Kidney (tissue), 22 donors: ENCODE measurements at places on chromosomes 12 and 14.

GRCh38 chr14:91038439-91038838 is 22.0 kb downstream of the RPS6KA5 start:
- H3K36me3 ChIP-seq, result no peaks in the 10 kb centered on the region
- no peak for DNase-seq
- no peak overlapping the region for H3K27ac ChIP-seq
- H3K27me3 ChIP-seq, result no peaks in the 10 kb centered on the region

DNA sequence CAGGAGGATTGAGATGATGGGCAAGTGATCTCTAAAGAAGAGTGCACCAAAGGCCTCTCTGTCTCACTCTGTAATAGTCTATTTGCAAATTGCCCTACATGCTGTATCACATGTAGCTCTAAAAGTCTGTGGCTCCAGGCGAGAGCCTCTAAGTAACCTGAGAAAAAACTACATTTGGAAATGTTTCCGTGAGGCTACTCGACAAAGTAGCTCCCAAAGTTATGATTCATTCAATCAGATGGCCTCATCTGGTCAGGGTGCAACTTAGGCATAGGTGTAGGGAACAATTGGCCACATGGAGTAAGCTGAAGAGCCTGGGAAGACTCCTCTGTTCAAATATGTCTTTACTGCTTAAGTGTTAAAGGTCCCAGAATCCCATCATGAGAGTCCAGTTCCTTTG is 155.4 kb upstream of the PLEKHG7 start:
- H3K27ac ChIP-seq, result peak overlapping the region; percentile 64
- no peak for DNase-seq
- H3K36me3 ChIP-seq, result no peaks in the 10 kb centered on the region
- no peaks in the 10 kb centered on the region for H3K27me3 ChIP-seq

DNA sequence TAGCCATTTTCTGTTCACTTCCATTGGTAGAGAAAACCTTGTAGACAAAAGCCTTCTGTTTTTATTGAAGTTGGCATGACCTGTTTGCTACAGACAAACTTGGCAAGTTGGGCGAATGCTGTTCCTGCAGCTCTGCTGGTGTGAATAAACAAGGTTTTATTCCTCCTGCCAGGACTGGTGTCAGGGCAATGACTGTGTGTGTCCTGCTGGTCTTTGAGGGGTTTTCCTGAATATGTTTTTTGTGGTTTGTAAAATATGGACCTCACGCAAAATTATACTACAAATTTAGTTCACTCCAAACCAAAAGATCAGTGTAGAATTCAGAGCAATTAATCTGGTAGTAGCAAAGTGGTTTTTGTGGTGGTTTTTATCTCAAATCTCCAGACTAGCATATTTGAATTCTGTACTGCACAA is 140.8 kb downstream of the ERC1 start:
- no peak overlapping the region for H3K27ac ChIP-seq
- no peaks in the 10 kb centered on the region for H3K27me3 ChIP-seq
- no peak for DNase-seq
- H3K4me1 ChIP-seq, result no peaks in the 10 kb centered on the region
- H3K4me3 ChIP-seq, result no peak overlapping the region

- no peaks in the 10 kb centered on the region for H3K36me3 ChIP-seq
- H3K27me3 ChIP-seq, result no peaks in the 10 kb centered on the region
Measured at GRCh38 chr12:117526757-117527478, 165.5 kb upstream of the NOS1 start.

GRCh38 chr12:8685051-8685450 is 12.7 kb upstream of the RIMKLB start:
- H3K27ac ChIP-seq, result no peak overlapping the region
- peaks cover 8% of the 10 kb centered on the region for H3K4me1 ChIP-seq
- H3K36me3 ChIP-seq, result no peaks in the 10 kb centered on the region
- no peak overlapping the region for H3K4me3 ChIP-seq
- no peak for DNase-seq

DNA sequence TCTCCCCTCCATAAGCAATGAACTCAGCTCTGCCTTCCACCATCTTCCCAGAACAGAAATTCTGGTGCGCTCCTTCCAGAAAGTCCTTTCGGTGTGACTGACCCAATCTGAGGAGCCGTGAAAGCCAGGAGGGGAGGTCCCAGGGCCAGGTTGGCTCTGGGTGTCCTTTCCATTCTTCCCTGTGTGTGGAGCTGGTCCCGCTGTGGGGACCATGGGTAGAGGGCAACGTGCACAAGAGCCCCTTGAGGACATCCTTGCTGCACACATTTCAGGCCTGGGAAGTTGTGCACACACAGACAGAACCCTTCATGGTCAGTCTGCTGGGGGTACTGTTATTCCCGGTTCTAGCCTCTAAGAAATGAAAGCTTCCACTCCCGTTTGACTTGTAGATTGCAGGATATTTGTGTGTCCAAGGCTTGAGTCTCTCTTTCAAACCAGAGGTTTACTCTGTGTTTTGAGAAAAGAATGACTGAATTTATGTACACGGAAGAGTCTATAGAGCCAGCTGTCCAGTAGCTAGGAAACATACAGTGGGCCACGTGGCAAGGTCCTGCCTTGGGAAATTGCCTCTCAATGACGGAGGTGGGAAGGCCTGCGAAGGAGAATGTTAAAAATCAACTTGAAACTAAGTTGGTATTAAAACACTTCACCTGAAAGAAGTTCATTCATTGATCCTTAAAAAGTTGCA is 10.1 kb downstream of the NFKBIA start:
- H3K36me3 ChIP-seq, result no peaks in the 10 kb centered on the region
- H3K4me1 ChIP-seq, result peaks cover 9% of the 10 kb centered on the region
- no peaks in the 10 kb centered on the region for H3K27me3 ChIP-seq
- DNase-seq, result no peak

- H3K27me3 ChIP-seq, result no peaks in the 10 kb centered on the region
- peaks cover 15% of the 10 kb centered on the region for H3K4me1 ChIP-seq
- no peak for DNase-seq
- no peak overlapping the region for H3K27ac ChIP-seq
- no peak overlapping the region for H3K4me3 ChIP-seq
- no peaks in the 10 kb centered on the region for H3K36me3 ChIP-seq
Measured at GRCh38 chr12:47965581-47965980, 2.2 kb downstream of the TMEM106C start.

DNA sequence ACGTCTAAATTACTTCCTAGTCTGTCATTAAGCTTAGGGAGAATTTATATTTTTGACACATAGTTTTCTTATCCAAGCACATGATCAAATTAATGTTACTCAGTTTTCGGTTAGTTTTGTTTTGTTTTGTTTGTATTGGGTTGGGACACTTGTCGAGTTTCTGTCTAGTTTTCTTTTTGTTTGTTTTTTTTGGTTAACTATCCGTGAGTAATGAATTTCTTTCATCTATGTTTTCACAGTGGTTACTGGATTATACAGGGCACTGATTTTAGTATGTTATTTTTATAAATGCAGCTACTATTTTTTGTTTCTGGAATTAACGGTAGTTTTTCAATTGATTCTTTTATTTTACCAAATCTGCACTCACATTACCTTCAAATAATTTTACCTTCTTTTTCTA is 2.7 kb downstream of the KLRF1 start:
- no peak for DNase-seq
- no peaks in the 10 kb centered on the region for H3K27me3 ChIP-seq
- H3K36me3 ChIP-seq, result no peaks in the 10 kb centered on the region
- H3K4me3 ChIP-seq, result no peak overlapping the region
- no peaks in the 10 kb centered on the region for H3K4me1 ChIP-seq
- no peak overlapping the region for H3K27ac ChIP-seq

- peaks cover 71% of the 10 kb centered on the region for H3K4me1 ChIP-seq
- H3K4me3 ChIP-seq, result no peak overlapping the region
- no peak for DNase-seq
- H3K36me3 ChIP-seq, result peaks cover 23% of the 10 kb centered on the region
- no peaks in the 10 kb centered on the region for H3K27me3 ChIP-seq
- H3K27ac ChIP-seq, result peak overlapping the region; percentile 97
Measured at GRCh38 chr12:119679081-119679480, 11.1 kb downstream of the PRKAB1 start.

- H3K27ac ChIP-seq, result no peak overlapping the region
- H3K36me3 ChIP-seq, result no peaks in the 10 kb centered on the region
- no peak for DNase-seq
- H3K27me3 ChIP-seq, result no peaks in the 10 kb centered on the region
- no peak overlapping the region for H3K4me3 ChIP-seq
- H3K4me1 ChIP-seq, result peaks cover 4% of the 10 kb centered on the region
Measured at GRCh38 chr12:15591811-15592210, 197.4 kb downstream of the EPS8 start.

GRCh38 chr14:33948145-33948868 is 2.6 kb downstream of the EGLN3 start:
- no peak overlapping the region for H3K27ac ChIP-seq
- H3K4me1 ChIP-seq, result peaks cover 12% of the 10 kb centered on the region
- no peak for DNase-seq

DNA sequence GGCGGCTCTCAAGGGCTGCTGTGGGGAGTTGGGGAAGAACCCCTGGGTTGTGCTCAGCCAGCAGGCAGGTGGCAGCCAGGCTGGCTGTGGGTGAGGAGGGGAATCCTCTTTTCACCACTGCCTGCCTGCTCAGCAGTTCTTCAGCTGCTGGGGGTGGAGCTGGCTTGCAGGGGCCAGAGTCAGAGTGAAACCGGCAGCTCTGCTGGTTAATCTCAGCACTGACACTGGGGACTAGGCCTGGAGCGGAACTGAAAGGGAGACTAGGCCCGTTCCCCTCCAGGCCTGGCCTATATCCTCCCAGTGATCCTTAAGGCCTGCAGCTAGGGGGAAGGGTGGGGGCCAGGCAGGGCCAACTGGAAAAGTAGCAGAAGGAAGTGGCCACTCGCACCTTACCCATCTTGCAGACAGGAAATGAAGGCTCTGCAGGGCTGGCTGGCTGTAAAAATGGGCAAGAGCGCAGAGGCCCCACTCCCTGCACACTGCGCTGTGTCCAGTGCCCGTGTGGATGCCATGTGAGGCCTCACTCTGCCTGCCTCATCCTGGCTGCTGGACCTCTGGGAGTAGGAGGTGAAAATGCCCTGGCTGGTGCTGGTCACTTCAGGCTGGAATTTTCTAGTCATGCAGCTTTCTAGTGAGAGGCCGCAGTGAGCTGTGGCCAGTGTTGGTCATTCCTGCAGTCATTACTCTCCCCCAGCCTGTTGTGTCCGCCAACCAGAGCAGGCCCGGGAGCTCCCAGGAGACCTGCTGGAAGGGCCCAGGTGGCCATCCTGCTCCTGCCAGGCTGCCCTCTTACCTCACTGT is 39.4 kb downstream of the SH2B3 start:
- H3K4me3 ChIP-seq, result no peak overlapping the region
- peak overlapping the region; percentile 80 for H3K27ac ChIP-seq
- H3K36me3 ChIP-seq, result peaks cover 11% of the 10 kb centered on the region
- H3K27me3 ChIP-seq, result no peaks in the 10 kb centered on the region

DNA sequence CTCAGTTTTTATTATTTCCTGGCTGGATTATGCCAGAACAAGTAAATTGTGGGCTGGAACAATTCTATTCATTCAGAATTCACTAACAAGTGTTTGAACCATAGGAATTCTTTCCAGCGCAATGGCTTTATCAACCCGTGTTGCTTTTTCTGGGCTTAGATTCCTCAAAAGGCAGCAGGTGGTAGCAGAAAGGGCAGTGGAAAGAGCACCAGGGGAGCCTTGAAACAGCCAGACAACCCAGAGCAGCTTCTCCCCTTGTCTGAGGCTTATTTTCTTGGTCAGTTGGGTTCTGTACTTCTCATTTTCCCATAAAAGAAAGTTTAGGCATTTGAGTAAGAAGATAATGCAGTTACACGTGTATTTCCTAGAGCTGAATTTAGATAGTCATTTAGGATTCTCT is 130.7 kb downstream of the OTOGL start:
- peak; percentile 15 for DNase-seq
- H3K4me1 ChIP-seq, result no peaks in the 10 kb centered on the region
- H3K27ac ChIP-seq, result no peak overlapping the region
- H3K27me3 ChIP-seq, result no peaks in the 10 kb centered on the region
- no peaks in the 10 kb centered on the region for H3K36me3 ChIP-seq

- no peak overlapping the region for H3K27ac ChIP-seq
- no peak overlapping the region for H3K4me3 ChIP-seq
- no peaks in the 10 kb centered on the region for H3K27me3 ChIP-seq
- H3K36me3 ChIP-seq, result no peaks in the 10 kb centered on the region
- no peaks in the 10 kb centered on the region for H3K4me1 ChIP-seq
Measured at GRCh38 chr12:64400041-64400440, 4.2 kb upstream of the XPOT start.

DNA sequence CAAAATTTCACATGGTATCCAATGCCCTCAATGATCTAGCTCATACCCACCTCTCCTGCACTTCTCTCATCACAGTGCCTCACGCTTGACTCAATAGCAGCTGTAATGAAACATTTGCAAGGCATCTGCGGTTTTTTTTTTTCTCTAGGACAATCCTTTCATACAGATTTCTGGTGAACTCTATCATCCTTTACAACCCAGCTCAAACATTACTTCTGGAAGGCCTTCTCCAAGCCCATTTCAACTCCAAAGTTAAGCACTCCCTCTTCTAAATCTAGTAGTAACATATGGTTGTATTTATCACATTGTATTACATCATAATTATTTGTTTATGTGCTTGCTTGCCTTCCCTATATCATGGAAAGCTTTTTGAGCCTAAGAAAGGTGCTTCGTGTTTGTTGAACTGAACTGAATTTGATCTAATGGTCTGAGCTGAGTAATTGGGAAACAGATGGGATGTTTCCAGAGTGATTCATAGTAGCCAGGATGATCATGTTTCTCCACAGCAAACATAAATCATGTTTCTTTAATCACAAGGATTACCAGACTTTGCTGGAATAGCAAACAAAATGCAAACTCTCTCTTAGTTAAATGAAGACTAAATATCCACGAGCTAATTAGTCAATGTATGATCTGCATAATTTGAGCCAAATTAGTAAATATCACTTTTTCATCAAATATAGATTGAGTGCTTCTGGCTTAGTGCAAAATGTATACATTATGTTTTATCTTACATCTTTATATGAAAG is 14.3 kb downstream of the CFL2 start:
- H3K36me3 ChIP-seq, result no peaks in the 10 kb centered on the region
- DNase-seq, result no peak
- no peak overlapping the region for H3K4me3 ChIP-seq
- H3K27ac ChIP-seq, result no peak overlapping the region

DNA sequence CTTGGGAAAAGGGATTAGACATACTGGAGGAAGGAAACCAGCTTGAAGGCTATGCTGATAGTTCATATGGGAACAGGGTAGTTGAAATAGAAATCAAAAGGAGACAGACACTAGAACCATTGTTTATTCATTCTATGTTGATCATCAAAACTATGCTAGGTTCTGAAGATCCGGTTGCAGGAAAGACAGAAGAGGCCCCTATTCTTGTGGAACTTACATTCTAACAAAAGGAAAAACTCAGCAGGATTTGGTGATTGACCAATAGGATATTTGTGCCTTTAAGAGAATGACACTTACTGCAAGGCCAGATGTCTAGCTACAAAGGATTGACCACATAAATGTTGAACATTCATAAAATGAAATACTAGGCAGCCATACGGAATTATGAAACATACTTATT is 179.2 kb downstream of the AKAP6 start:
- H3K4me3 ChIP-seq, result no peak overlapping the region
- no peaks in the 10 kb centered on the region for H3K36me3 ChIP-seq
- no peak for DNase-seq
- H3K4me1 ChIP-seq, result peaks cover 2% of the 10 kb centered on the region
- no peak overlapping the region for H3K27ac ChIP-seq
